ENCODE measurements at places on chromosomes 2 and 18. TPM values are rescaled to one million over a fixed set of nuclear protein-coding genes. Genes with fewer than 3 reads are reported as not detected.
A peak's percentile ranks its signal among the peaks of the same experiment; 100 is the strongest.

- DNase-seq: no peak
Measured at GRCh38 chr2:172219201-172219600, 116.5 kb upstream of the DLX2 start.

DNA sequence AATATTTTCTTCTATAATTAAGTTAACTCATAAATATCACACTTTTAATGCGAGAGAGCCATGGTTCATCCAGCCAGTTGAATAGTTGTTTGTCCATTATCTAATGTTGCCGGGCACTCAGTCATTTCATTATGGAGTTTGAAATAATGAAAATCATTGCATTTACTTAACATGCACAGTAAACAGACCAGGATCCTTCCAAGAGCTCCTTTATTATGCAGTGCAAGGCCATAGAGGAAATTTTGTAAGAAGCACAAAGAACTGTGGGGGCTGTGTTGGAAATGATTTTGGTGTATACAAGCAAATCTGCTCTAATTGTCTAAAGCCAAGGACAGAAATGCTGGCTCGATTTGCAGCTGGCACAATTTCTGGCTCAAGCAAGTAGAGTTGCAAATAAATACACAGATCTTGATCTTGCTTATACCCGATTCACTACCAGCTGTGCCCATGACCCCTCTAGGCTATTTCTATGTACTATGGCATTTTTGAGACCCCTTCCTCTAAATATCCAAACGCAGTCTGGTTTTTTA is 400.3 kb upstream of the HNRNPA3 start:
- no peak for DNase-seq

- no peak for DNase-seq
Measured at GRCh38 chr2:155810411-155810810, 522.1 kb downstream of the NR4A2 start.

The TMEM178A gene
- 2.1 TPM for total RNA-seq

The MC4R gene
- not detected for total RNA-seq

DNA sequence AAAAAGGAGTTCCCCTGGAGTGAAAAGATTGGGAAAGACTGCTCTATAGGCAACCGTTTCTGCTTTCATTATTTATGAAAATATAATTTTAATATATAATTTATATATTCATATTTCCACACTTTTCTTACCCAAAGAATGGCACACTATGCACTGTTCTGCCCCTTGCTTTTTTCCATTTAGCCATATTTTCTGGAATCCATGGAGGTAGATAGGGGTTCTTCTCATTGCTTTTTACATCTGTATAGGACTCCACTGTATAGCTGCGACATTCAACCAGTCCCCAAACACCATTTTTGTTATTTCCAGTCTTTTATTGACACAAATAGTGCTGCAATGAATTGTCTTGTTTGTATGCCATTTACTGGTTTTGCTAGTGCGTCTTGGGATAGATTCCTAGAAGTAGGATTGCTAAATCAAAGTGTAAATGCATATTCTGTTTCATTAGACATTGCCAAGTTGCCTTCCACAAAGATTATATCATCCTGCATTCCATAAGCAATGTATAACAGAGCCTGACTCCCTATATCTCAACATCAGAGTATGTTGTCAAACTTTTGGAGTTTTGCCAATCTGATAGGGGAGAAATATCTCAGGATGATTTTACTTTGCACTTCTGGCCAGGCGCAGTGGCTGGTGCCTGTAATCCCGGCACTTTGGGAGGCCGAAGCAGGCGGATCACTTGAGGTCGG is 26.6 kb upstream of the TCF7L1 start:
- DNase-seq: no peak

DNA sequence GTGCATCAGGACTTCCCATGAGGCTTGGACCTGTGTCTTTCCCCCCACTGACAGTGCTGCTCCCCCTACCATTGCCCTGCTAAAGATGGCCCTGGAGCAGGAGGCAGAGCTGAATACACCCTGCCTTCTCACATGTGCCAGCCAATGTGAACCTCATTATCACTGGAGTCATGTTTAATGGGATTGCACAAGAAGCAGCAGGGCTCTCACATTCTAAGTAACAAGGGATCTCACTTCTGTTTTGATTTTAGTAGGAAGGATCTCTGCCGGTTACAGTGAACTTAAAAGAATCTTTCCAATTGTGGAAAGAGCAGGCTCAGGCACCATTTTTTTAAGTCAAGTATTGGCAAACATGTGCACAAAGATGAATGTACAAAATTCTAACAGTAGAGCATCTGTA is 322.1 kb upstream of the MEX3C start:
- no peak for DNase-seq

DNA sequence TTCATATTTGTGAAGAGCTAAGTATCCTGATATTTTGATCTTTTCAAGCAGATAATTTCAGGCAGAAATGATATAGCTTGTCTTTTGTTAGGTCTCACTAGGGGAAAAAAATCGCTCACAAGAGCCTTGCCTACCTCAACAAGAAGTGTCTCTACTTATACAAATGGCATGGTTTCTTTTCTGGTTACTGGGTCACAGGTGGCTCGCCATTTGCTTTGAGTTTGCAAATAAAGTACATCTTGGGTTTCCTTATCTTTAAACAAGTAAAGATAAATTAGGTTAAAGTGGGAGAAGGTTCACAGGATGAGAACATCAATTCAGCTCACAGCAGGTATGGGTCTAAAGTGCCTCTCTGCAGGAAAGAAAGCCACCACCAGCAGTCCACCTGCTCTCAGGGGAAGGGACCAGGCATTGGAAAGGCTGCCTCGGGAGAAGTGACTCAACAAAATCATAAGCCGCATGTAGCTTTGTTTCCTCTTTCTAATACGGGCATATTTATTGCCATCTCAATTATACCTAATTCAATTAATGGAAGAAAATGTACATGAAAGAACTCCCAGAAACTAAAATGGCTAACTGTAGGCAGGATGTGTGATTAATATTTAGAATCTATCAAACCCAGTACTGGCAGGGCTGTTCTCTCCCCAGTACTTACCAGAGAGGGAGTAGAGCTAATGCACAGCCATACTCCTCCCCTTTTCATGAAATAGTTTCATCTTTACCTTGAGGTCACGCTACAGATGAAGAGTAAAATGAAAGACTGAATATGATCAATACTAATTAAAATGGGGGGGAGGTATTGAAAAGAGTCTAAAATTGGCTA is 28.3 kb downstream of the CDC42EP3 start:
- no peak for DNase-seq

DNA sequence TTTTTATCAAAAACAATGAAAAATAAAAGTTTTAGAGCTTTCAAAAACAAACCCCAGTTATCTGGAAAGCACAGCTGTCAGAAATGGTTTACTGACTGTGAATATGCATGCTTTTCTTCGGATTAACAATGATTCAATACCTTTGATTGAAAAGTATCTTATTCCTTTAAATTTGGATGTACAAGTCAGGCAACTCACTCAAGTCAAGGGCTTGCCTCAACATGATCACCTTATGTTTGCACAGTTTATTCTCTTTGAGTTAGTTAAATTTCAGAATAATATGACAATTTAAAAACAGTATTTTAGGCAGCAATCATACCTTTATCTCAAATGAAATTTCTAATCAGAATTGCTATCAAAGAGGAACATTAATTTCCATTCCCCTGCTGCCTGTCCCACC is 108.8 kb upstream of the FOSL2 start:
- no peak for DNase-seq

DNA sequence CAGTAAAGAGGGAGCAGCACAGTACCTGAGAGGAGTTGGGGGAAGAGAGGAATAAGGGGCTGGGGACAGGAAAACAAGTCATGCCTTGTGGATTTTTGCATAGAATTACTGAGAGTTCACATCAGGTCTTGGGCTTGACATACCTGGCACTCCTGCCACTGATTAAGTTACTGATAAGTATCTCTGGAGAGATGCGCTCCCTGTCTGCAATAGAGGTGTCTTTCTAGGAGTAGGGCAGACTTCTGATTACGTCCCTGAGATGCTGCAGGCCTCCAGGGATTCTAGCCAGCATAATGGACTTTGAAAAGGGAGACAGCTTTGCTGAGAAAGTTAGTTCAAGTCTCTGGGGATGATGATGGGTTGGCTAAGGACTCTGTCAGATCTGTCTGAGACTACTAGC is 69.4 kb downstream of the CHRNA1 start:
- no peak for DNase-seq

DNA sequence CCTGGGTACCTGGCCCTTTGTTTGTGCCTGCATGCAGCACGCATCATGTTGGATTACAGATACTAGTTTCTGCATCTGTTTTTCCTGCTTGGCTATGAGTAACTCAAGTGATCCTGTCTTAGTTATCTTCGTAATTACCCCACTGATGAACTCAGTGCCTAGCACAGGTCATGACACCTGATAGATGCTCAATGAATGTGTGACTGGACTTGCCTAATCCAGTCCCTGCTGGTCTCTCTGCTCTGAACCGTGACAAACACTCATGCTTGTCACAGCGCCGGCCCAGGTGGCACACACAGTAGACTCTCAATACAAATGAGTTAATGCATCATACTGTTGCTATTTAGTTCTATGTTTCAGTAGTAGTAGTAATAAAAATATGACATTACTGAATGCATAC is 31.2 kb upstream of the NTSR2 start:
- no peak for DNase-seq

The MORN2 gene
- 20.5 TPM for total RNA-seq

The TNFAIP6 gene
- total RNA-seq: 3.5 TPM

- DNase-seq: peak; percentile 36
Measured at GRCh38 chr2:55843096-55843993, 80.2 kb downstream of the EFEMP1 start.

The TTN gene
- 1,828 TPM for total RNA-seq

The SP110 gene
- 11.5 TPM for total RNA-seq

The ABCG8 gene
- total RNA-seq: not detected

DNA sequence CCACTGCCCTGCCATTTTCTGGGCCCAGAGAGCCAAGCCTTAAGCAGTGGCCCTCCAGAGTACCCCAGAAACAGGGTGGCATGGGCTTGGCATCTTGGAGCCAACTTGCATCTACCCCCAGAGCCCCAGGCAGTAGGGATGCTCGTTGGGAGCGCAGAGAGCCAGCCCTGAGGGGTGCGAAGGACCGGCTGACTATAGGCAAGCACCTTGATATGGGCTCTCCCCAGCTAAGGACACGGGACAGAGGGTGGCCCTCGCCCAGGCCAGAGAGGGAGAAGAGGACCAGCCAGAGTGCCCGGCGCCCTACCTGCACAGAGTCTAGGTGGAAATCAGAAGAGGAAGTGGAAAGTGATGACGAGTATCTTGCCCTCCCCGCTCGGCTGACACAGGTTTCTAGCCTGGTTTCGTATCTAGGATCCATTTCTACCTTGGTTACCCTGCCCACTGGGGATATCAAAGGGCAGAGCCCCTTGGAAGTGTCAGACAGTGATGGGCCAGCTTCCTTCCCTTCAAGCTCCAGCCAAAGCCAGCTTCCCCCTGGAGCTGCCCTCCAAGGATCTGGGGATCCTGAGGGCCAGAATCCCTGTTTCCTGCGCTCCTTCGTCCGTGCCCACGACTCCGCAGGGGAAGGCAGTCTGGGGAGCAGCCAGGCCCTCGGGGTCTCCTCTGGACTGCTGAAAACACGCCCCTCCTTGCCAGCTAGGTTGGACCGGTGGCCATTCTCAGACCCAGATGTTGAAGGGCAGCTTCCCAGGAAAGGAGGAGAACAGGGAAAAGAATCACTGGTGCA is 16.2 kb downstream of the CEP68 start:
- no peak for DNase-seq

The CHRND gene
- not detected for total RNA-seq

- DNase-seq: no peak
Measured at GRCh38 chr2:197713271-197713670, 8.1 kb downstream of the MARS2 start.

- no peak for DNase-seq
Measured at GRCh38 chr18:75130591-75131328, 78.2 kb downstream of the PTGR3 start.

The POLR1A gene
- total RNA-seq: 17.2 TPM

DNA sequence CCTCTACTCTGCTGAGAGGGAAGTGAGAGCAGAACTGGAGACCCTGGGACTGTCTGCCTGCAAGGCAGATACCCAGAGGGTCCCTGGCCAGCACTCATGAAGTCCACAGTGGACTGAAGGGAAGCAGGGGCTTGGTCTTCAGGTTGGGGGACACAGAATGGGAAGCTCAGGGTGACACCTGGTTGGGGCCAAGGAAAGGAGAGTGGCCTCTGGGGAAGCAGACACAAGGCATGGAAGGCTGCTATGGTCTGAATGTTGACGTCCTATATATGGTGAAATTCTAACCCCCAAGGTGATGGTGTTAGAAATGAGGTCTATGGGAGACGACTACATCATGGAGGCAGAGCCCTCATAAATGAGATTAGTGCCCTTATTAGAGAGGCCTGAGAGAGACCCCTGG is 69.3 kb downstream of the MRO start:
- no peak for DNase-seq

The C2orf78 gene
- total RNA-seq: not detected
